ENCODE measurements at places on chromosomes 16 and 17.

DNA sequence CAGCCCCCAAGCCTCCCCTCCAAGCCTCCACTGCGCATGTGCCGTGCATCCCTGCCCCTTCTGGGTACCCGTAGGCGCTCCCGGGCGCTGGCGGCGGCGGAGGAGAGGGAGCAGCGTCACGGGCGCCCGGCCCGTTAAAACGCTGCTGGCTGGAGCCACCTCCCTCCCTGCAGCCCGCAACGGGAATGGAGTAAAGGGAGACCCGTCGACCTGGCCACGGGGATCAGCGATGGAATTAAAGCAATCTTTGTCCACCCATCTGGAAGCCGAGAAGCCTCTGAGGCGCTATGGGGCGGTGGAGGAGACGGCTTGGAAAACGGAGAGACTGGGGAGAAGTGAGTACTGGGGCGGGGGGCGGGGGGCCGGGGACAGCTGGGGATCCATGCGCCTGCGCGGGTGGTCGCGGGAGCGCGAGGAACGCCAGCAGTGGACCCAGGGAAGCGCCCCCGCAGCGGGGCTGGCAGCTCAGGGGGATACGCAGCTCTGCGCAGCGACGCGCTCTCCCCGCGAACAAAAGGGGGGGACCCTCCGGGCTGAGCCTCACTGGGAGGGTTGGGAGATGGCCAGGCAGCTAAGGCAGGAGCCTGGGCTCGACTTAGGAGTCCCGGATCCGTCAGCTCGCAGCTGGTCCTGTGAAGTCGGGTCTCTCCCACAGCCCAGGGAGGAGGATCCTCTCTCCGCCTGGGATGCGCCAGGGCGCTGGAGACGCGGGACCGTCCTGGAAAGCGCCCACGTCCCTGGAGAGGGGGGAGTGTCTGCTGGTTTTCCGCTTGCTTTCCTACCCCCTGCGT, at the start of gene BMERB1:
Gene BMERB1 (plus strand): TSS at position 164 of the 791 bp plus-strand sequence. CDS start 66 bp downstream, at position 230.
- peak; percentile 52 for DNase-seq

GRCh38 chr16:19837331-19837980, 47.2 kb downstream of the GPRC5B start:
- DNase-seq = no peak

GRCh38 chr16:56639045-56639444, 579 bp downstream of the MT1A start:
- DNase-seq = no peak

GRCh38 chr17:74842599-74843351, 16.9 kb downstream of the GRIN2C start:
- peak; percentile 39 for DNase-seq

GRCh38 chr17:63345611-63346010, 100.5 kb downstream of the CYB561 start:
- DNase-seq = no peak

- no peak for DNase-seq
Observed at GRCh38 chr17:56599088-56599487, 5.6 kb downstream of the NOG start.

- DNase-seq = no peak
Observed at GRCh38 chr16:71708696-71709095, 15.8 kb downstream of the PHLPP2 start.

DNA sequence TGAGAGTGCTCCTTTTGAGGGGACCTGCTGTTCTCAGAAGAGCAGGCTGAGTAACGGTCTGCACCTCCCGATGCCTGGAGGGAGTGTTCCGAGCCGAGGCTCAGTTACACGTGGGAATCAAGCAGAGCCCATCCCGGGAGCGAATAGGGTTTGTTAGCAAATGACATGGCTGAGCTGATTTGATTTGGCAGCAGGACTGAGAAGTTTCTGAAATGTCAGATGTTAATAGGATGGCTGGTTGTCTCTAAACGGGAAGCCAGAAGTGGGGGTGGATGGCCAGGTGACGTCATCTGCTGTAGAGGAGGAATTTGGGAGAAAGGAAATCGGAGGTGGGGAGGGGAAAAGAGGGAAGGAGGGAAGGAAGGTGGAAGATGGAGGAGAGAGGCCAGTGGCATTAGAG, 128.0 kb downstream of the RAP1GAP2 start:
- DNase-seq = no peak

DNA sequence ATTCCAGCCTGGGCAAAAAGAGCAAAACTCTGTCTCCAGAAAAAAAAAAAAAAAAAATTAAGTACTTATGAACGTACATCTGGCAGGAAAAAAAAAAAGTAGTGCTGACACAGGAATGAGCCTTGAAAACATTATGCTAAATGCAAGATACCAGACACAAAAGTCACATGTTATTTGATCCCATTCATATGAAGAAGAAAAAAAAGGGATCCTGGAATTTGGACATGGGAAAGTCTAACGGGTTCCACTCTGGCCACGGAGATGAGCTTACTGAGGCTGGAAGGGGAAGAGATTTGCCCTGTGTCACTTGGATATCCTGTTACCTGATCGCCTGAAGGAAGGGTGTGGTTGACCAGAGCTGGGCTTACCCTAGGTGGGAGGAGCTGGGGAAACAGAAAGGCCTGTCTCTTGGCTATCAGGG, 251.9 kb downstream of the PARN start:
- DNase-seq = no peak

DNA sequence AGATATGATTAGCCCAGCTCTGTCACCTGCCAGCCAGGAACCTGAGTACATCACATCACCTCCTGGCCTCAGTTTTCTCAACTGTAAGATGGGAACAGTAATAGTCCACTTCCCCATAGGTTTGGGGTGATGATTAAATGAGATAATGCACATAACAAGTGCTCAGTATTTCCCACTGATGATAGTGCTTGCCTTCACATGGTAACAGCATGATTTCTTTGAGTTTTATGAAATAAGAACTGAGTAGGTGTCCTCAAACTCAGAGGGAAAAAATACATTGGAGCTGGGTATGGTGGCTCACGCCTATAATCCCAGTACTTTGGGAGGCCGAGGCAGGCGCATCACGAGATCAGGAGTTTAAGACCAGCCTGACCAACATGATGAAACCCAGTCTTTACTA, 30.1 kb upstream of the SNN start:
- no peak for DNase-seq

- no peak for DNase-seq
Observed at GRCh38 chr16:57273359-57273758, 11.1 kb downstream of the PLLP start.

- DNase-seq = no peak
Observed at GRCh38 chr17:15452746-15453145, 14.7 kb downstream of the CDRT4 start.

DNA sequence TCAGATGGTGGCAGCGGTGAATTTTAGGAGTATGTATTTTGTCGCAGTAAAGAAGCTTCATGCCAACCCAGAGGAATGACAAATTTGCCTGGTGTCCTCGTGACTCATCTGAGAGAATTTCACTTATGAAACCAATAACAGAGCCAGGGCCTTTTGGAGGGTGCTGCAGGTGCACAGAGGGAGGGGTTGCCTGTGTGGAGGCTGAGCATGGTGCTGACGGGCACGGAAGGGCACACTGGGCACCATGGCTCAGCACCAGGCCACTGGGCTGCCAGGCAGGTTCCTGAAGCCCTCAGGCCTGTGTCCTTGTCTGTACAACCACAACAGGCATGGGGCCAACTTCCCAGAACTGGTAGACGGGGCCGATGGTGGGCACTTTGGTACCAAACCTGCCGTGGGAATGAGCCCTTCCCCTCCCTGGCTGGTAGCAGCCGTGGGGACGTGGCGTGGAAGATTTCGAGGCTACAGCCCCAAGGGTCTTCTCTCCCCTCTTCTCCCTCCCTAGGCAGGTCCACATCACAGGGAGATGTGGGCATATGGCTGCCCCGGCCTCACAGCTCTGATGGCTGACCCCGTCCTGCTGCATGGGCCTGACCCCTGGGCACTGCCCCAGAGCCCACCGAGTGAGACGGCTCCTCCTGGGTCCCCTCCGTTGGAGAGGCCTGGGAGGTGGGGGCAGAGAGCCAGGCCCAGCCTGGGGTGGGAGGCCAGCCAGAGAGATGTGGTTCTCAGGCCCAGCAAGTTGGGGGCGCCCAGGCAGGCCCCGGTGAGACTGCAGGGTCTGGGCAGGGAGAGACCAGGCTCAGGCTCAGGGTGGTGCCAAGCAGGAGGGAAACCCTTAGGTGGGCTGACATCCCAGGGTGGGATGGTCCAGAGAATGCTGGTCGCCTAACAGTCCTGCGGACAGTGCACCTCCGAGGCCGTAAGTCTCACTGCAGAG, 30.2 kb upstream of the ZNF469 start:
- no peak for DNase-seq

- DNase-seq = no peak
Observed at GRCh38 chr17:69949973-69950695, 124.9 kb upstream of the KCNJ16 start.

- no peak for DNase-seq
Observed at GRCh38 chr16:89020068-89020924, 43.3 kb upstream of the CBFA2T3 start.
